Type B pancreatic cell (in vitro differentiated cells): ENCODE measurements at places on chromosomes 4 and X. TPM values are rescaled to one million over a fixed set of nuclear protein-coding genes. Genes with fewer than 3 reads are reported as not detected.

DNA sequence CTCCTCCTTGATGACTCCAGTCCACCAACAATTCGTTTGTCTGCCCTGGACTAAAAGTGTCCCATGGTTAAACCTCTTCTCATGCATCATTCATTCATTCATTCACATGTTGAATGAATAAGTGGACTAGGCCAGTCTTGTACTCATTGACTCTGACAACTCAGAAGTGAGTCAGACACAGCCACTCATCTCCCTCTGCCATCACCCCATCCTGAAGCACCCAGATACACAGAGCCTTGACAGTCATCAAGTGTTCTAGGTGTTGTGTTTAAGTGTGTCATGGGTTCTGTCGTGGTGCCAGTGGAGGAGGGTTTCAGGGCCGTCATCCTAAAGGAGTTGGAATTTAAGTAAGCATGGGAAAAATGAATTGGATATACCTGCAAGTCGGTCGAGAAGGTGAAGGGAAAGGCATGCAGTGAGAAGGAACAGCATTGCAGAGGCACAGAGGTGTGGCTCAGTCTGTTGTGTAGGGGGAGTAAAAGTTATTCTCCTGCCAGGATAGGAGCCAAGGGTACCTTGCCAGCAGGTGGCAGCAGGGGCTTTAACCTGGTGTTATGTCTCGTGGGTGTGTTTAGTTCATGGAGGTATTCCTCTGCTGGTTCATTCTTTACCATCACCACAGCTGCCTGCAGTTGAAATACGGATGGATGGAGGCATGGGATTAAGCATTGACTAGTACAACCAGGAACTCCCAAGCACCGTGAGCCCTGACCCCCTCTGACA is 18.3 kb downstream of the MAGED2 start:
- H3K4me1 ChIP-seq, result no peaks in the 10 kb centered on the region
- no peaks in the 10 kb centered on the region for H3K36me3 ChIP-seq
- no peak overlapping the region for H3K27ac ChIP-seq
- H3K27me3 ChIP-seq, result no peaks in the 10 kb centered on the region

DNA sequence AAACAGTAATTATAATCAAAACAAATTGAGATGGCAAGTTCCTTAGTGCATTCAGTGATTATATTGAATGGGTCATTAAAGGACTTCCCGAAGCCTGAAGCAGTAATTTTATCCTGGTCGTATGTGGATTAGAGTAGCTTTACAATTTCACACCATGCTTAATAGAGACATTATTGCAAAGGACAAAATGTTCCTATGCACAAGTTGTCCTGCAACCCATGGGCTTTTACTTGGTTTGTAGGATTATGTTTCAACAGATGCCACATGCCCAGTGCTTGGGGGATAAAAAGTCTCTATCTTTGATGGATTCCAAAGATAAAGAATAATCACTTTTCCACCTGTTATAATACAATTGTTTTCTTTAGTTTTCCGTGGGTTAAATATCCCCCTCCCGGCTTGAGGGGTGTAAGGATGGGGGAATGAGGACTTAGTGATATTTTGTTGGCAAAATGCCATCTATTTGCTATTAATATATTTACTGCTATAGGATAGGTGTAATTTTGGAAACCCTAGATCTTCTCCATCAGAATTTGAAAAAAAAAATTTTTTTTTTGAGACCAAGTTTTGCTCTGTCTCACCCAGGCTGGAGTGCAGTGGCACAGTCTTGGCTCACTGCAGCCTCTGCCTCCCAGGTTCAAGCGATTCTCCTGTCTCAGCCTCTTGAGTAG is 156.5 kb upstream of the ETNPPL start:
- H3K27me3 ChIP-seq, result peaks cover 7% of the 10 kb centered on the region
- no peak overlapping the region for H3K4me3 ChIP-seq
- H3K4me1 ChIP-seq, result peaks cover 4% of the 10 kb centered on the region
- no peak for DNase-seq
- H3K36me3 ChIP-seq, result no peaks in the 10 kb centered on the region

DNA sequence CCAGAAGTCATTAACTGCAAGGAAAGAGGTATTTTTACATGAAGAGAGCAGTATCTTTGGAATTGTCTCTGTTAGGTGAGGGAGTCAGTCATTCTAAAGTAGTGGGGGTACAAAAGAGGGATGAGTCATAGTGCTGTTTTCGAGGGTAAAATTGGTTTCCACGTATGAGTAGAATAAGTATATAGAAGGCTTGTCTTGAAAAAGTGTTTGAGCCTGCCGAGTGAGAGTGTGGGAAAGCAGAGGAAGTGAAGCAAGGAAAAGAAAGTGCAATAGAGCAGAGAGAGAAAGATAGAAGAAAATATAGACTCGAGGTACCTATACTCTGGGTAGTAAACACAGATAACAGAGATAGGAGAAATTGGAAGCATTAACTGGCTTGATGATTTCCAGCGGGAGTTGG is 696.4 kb downstream of the DMD start:
- H3K4me1 ChIP-seq, result no peaks in the 10 kb centered on the region
- H3K4me3 ChIP-seq, result no peak overlapping the region
- DNase-seq, result no peak
- H3K27me3 ChIP-seq, result no peaks in the 10 kb centered on the region
- H3K27ac ChIP-seq, result no peak overlapping the region

GRCh38 chrX:17601441-17602200 is 135.7 kb upstream of the SCML1 start:
- no peaks in the 10 kb centered on the region for H3K27me3 ChIP-seq
- H3K4me1 ChIP-seq, result peaks cover 51% of the 10 kb centered on the region
- no peaks in the 10 kb centered on the region for H3K36me3 ChIP-seq
- H3K4me3 ChIP-seq, result no peak overlapping the region

DNA sequence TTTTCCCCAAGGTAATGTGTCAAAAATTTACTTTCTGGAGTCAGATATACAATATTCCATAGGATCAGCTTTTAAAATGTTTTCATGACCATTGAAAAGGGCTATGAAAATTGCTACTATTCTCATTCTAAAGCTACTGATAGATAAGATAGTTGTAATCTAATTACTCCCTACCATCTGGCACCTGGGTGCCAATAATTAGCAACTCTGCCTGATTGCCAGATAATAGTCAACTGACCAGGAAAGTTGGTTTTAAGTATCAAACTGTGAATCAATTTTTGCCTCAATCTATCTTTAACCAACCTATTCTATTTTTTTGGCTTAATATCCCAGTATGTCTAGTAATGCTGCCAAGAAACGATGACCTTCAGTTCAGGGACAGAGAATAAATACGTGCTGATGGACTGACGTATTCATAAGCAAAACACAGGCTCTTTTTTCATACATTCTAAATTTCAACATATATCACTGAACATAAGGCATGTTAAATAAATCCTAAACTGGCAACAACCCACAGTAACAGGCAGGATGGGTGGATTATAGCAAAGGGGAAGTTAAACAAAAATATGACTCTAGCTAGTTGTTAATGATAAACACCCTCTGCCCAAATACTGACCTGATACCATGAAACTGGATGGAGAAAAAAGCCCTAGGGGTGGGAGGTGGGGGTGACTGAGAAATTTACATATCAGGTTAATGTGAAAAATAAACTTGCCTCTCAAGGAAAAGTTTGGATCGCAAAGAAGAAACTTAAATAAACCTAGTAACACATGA is 18.2 kb downstream of the SH3RF1 start:
- peak overlapping the region; percentile 21 for H3K4me3 ChIP-seq
- peak overlapping the region; percentile 92 for H3K27ac ChIP-seq
- H3K36me3 ChIP-seq, result peaks cover 5% of the 10 kb centered on the region
- no peaks in the 10 kb centered on the region for H3K27me3 ChIP-seq

DNA sequence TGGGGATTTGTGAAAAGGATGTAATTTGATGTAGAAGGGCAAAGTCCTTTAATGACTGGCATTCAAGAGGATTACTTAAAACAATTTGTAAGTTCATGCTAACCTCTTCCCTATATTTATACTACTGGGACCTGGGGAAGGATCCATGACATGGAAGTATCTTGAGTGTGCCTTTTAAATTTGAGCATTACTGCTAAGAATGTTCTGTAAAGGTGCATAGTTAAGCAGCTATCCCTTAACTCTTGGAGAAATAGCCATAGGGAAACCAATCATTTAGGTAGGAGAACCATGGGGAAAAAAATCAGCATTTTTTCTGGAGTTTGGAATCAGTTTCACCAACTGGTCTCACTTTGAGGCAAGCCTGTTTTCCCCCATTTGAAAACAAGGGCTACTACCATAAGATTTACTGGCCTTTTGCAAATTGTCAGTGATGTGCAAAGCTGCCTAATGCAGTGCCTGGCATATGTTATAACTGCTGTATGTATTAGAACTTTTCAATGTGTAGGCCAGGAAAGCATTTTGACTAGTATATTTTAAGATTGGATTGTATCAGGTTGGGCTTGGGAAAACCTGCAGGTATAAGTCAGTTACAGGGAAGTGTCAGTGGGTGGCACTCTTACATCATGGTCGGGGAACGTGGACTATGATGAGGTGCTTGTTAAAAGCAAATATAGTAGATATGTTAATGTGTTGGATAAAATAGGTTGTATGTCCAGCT is 72.1 kb downstream of the PRSS12 start:
- peaks cover 27% of the 10 kb centered on the region for H3K36me3 ChIP-seq
- peak overlapping the region; percentile 66 for H3K27ac ChIP-seq
- peak overlapping the region; percentile 95 for H3K4me3 ChIP-seq
- no peaks in the 10 kb centered on the region for H3K27me3 ChIP-seq
- peaks cover 29% of the 10 kb centered on the region for H3K4me1 ChIP-seq

DNA sequence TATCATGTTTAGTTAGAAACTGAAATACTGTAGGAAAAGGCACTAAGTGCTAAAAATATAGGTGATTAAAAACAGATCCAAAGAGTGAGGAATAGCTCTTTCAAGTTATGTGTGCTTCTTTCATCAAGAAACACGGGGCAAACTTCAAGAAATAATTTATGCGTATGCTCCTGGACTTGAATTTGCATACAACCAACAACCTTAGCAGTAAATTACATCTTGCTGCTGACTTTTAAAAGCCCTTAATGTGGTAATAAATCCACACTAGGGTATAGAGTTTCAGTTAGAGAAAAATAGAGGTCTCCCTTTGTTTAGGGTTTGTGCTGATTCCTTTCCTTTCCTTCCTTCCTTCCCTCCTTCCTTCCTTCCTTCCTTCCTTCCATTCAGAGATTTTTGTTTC is 94.5 kb upstream of the GC start:
- H3K4me1 ChIP-seq, result no peaks in the 10 kb centered on the region
- no peak overlapping the region for H3K27ac ChIP-seq
- no peak overlapping the region for H3K4me3 ChIP-seq
- peaks cover 6% of the 10 kb centered on the region for H3K27me3 ChIP-seq
- DNase-seq, result no peak

DNA sequence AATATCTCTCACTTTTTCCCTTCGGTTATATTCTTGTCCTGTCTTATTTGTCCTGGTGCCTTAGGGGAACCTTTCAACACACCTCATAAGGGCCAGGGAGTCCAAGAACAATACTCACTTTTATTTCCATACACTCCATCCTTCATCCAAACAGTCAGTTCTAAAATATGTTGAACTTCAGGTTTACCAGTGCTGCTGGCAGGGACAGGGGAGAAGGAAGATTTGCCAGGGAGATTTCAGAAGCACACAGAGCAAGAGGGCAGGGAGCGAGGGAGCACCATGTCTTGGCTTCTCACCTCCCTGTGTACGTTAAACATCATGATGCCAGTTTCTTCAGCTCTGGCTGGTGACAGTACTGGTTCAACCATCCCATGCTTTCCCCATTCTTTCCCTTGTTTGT is 631.1 kb upstream of the FAT1 start:
- H3K36me3 ChIP-seq, result no peaks in the 10 kb centered on the region
- no peak overlapping the region for H3K27ac ChIP-seq
- H3K4me3 ChIP-seq, result no peak overlapping the region
- DNase-seq, result no peak

ARHGAP36 gene
- total RNA-seq, result 0.92 and 1.6 TPM in 2 replicates

SPOCK3 gene
- total RNA-seq, result 7.1 and 10.4 TPM in 2 replicates

GLRA3 gene
- 0.60 and 0.64 TPM in 2 replicates for total RNA-seq

FATE1 gene
- 0.29 and 0.62 TPM in 2 replicates for total RNA-seq

SRD5A3 gene
- 19.8 and 25.7 TPM in 2 replicates for total RNA-seq

TCEAL6 gene
- total RNA-seq, result not detected in 2 replicates
